SHP77 (cell line): ENCODE measurements at places on chromosomes 3 and 15.
A peak's percentile ranks its signal among the peaks of the same experiment; 100 is the strongest.

DNA sequence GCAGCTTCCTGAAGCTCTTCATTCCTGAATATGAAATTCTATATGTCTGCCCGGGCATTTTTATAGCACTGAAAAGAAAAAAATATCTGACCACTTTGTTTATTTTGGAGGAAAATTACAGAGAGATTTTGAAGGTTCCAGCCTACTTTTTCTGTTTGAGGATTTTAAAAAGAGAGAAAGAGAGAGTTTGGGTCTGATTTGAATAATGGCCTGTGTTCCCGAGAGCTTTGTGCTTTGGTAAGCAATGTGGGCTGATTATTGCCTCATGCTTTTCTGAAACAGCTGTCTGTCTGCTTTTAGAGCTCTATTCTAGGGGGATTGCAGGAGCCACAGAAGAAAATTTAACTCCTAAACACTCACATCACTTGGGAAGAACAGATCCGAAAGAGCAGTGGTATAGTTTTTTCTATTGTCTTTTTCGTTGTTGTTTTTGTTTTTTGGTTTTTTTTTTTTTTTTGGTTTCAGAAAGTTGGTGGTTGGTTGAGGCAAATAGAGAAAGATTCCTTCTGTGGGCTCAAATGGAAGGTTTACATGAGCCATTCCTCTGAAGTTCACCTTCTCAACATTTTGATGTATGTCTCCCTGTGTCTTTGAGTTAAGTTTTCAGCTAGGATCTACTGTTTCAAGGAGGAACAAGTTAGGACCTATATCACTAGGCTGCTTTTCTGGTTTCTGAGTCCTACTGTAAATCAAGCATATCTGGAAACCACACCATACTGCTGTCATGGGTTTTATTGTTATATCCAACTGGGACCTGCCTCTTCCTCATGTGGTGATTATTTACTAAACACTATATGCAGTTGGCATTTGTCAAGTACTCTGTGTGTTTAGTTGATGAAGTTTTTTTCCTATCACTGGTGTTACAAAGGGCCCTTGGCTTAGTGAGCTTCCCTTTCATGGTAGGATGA is 178.9 kb downstream of the KCNMB2 start:
- no peak for DNase-seq

DNA sequence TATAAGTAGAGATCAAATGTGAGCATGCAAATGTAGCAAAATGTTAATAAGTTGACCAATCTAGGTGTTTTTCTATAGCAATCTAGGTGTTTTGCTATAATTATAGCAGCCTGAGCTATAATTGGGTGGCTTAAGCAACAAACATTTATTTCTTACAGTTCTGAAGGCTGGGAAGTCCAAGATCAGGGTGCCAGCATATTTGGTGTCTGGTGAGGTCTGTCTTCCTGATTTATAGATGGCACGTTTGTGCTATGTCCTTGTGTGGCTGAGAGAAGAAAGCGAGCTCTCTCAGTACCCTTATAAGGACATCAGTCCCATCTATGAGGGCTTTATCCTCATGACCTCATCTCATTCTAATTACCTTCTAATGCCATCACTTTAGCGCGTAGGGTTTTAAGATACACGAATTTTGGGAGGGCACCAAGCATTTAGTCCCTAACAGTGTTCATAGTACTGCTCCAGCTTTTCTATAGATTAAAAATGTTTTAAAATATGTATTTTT is 171.1 kb downstream of the GHSR start:
- no peak for DNase-seq

DNA sequence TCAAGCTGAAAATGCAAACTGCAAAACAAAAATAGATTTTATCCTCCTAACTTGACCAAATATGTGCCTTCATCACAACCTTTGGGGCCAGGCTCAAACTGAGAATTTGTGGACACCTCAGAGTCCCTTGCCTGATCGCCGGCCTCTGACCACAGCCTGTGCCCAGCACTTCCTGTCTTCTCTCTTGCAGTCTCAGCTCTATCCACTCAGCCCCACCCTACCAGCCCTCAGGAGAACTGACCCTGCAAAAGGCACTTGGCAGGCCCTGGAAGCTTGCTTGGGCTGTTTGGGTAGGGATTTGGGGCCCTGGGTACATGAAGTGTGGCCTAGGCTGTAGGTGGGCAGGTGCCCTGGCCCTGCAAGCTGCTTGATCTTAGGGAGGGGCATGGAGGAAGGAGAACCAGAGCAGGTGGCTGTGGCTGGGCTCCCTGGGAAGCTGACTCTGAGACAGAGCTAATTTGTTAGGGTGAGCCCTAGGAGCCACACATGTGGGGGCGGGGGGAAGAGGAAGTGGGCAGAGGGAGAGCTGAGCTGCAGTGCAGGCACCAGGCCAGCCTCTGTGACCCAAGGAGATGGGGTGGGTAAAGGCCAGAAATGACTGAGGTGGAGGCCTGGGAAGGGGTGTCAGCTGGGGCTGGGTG is 8.6 kb downstream of the CLEC3B start:
- no peak for DNase-seq

GRCh38 chr3:3101660-3102458 is 8.3 kb downstream of the IL5RA start:
- no peak for DNase-seq

- DNase-seq, result no peak
Observed at GRCh38 chr3:33149342-33149741, 35.5 kb downstream of the CRTAP start.

DNA sequence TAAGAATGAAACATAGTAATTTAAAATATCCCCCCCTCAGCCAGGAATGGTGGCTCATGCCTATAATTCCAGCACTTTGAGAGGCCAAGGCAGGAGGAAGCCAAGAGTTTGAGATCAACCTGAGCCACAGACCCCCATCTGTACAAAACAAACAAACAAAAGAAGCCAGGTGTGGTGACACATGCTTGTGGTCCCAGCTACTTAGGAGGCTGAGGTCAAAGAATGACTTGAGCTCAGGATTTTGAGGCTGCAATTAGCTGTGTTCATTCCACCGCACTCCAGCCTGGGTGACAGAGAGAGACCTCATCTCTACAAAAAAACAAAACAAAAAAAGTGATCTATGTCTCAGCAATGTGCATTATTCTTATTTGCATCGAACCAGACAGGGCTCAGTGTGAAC is 800.8 kb downstream of the MCTP2 start:
- no peak for DNase-seq

- DNase-seq, result no peak
Observed at GRCh38 chr15:29785136-29785535, 37.1 kb downstream of the TJP1 start.

DNA sequence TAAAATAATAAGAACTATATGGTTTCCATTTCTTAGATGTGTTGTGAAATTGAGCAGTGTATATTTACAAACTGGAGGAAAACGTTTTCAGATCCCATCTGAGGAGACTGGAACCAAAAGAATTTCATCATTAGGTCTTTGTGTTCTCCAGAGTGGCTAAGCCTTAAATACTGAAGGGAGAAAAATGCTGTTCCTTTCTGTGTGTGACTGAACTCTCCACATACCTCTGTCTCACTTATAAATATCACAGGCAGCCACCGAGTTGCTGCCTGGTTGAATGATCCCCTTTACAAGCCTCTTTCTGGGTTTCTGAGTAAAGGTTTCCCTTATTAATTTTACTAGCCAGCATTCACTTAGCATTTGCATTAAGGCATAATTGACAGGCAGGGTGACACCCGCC is 913.9 kb upstream of the NR2F2 start:
- no peak for DNase-seq

DNA sequence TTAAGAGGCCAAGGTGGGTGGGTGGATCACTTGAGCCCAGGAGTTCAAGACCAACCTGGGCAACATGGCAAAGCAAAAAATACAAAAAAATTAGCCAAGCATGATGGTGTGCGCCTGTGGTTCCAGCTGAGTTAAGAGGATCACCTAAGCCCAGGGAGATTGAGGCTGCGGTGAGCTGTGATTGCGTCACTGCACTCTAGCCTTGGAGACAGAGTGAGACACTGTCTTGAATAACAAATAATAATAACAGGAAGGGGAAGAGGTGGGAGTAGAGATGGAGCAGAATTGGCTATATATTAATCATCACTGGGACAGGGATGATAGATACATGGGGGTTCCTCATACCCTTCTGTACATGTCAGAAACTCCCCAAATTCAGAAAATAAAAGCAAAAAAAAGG is 23.8 kb upstream of the NMB start:
- DNase-seq, result no peak

DNA sequence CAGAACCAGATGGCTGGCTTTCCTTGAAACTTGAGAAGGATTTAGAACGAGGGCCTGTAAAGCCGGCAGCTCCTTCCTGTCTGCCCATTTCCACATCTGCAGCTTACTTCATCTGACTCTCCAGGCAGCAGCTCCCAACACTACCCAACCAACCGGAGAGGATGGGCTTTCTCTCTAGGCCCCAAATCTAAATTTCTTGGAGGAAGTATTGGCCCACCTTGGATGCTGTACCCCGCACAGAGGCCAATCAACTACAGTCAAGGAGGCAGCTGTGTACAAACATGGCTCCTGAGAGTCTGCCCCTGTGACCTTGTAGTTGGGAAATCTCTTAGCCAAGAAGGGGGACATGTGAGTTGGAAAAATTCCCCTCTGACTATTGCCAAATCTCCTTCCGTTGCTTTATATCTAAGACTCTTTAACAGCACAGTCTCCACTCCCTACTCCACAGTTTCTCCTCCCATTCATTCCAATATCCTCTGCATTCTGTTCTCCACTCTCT is 8.0 kb upstream of the ACAP2 start:
- no peak for DNase-seq

- DNase-seq, result no peak
Observed at GRCh38 chr3:117117188-117117936, 407.8 kb downstream of the TUSC7 start.

DNA sequence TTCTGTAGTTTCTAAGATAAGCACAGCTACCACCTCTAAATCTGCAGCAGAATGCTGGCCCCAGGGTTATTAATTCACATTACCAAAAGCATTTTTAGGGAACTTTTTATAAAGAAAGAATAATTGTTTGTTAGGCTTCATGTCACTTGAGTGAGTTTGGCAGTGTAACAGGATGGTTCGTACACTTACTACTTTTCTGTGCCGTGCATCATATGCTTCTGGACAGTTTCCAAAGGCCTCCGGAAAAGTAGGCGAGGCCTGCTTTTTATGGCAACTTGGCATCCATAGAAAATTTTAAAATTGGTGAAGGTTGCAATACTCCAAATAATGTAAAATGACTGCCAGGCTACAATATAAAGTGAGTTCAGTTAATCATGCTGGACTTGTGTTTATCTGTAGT is 30.0 kb downstream of the NIPA2 start:
- DNase-seq, result no peak

DNA sequence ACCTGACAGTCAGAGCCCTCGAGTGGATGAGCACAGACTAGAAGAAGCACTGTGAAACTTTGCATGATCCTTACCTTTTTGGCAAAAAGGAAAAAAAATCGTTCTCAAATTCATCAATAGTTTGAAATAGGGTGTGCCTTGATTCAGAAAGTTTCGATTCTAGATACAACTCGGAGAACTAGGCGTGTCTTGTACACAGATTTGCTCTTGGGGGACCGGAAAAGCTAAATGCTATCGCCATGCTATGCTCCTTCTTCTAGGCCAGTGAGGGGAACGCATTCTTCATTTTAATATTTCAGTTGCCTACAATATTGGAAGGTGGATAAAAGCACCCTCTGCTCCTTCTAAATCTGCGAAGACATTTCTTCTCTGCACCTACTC is 25.0 kb downstream of the CD86 start:
- DNase-seq, result no peak

DNA sequence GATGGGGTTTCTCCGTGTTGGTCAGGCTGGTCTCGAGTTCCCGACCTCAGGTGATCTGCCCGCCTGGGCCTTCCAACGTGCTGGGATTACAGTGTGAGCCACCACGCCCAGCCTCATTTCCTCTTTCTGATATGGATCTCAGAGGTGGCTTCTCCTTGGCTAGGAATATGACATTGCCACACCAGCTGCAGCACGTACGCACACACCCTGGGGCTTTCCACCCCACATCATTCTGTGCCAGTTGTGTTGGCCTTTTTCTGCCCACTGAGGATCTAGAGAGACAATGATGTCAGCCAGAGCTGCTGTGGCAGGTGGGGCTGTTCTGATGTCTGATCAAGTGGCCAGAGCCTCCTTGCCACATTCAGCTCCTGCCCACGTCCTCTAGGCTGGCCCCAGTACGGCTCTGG is 29.0 kb downstream of the TMEM45A start:
- peak; percentile 50 for DNase-seq

- no peak for DNase-seq
Observed at GRCh38 chr3:51677358-51677757, 6.3 kb downstream of the TEX264 start.

DNA sequence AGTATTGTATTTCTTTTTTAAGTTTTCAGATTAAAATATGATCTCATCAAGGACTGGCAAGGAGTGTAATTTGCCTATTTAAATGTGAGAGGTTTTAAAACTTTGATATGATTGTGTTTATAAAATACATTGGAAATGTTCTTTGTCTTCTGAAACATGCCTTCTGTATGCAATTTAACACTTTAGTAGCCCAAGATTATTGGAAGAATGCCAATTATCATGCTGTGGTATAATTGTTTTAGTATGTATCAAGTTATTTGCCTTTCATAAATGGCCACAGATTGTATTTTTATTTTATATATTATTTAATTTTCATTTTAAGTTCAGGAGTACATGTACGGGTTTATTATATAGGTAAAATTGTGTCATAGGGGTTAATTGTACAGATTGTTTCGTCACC is 31.7 kb downstream of the ECT2 start:
- no peak for DNase-seq

DNA sequence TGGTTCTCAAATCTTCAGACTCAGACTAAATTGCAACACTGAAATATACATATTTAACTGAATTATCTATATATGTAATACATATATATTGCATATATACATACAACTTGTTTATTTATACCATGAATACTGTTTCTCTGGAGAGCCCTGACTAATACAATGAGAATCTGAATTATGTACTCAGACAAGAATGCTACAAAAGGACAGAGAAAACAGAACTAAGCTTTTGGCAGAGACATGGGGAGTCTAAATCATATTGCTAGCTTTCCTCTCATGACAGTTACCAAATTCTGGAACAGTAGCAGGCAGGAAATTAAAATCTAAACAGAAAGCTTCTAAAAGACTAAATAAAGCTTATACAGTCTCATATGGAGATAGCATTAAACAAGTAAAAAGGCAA is 142.4 kb upstream of the KCNMB2 start:
- no peak for DNase-seq

GRCh38 chr3:193040836-193041672 is 123.4 kb upstream of the MB21D2 start:
- peak; percentile 3 for DNase-seq

GRCh38 chr3:53067567-53067966 is 21.7 kb upstream of the SFMBT1 start:
- no peak for DNase-seq

- DNase-seq, result no peak
Observed at GRCh38 chr3:153063337-153063736, 98.7 kb upstream of the RAP2B start.

GRCh38 chr15:23039917-23040281 is 530 bp upstream of the TUBGCP5 start:
- no peak for DNase-seq

DNA sequence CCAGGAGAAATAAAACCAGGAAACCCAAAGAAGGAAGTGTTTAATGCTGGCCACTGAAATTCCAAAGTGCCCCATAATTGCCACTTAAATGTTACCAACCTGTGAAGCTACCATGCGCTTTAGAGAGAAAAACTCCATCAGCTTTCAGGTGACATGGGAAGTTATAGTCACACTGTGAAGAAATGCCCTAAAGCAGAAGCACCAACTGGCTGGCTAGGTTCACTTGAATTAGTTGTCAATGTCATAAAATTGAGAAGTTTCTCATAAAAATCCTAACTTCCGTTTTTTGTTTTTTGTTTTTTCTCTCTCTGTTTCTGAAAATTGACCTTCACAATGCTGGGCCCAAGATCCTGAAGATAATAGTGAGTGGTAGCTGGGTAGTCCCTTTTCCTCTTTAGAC is 167.9 kb upstream of the CTNNB1 start:
- DNase-seq, result no peak

GRCh38 chr15:64754663-64755426 is 20.5 kb downstream of the RBPMS2 start:
- no peak for DNase-seq
